ENCODE measurements at places on chromosomes 1 and 21. TPM values are rescaled to one million over a fixed set of nuclear protein-coding genes. Genes with fewer than 3 reads are reported as not detected.

The ADGRB2 gene
- total RNA-seq, result 1.1 TPM

The CACNA1S gene
- 223 TPM for total RNA-seq

The IFI44L gene
- 5.6 TPM for total RNA-seq

The PPIAL4G gene
- total RNA-seq, result not detected

The PLA2G2D gene
- total RNA-seq, result not detected

The UMODL1 gene
- not detected for total RNA-seq

The DYRK3 gene
- total RNA-seq, result 0.57 TPM

The PADI3 gene
- total RNA-seq, result 0.09 TPM

The GRHL3 gene
- total RNA-seq, result not detected

The FCRLA gene
- 0.90 TPM for total RNA-seq

The C4BPA gene
- total RNA-seq, result not detected

The MRPL55 gene
- total RNA-seq, result 37.2 TPM

The FOXD3 gene
- total RNA-seq, result 0.64 TPM

The CRABP2 gene
- 0.71 TPM for total RNA-seq

The RGS2 gene
- total RNA-seq, result 3.8 TPM

The TCHH gene
- total RNA-seq, result not detected

The NUCKS1 gene
- total RNA-seq, result 152 TPM

The SPRR2B gene
- total RNA-seq, result not detected

The SHISA4 gene
- 126 TPM for total RNA-seq

The GJC2 gene
- total RNA-seq, result 0.57 TPM

The WDR64 gene
- total RNA-seq, result not detected

The TEDDM1 gene
- total RNA-seq, result not detected

The OR14K1 gene
- total RNA-seq, result not detected

The PDZK1 gene
- not detected for total RNA-seq

The MAGI3 gene
- total RNA-seq, result 3.3 TPM

The GOLT1A gene
- total RNA-seq, result not detected

The EPHX1 gene
- total RNA-seq, result 95.8 TPM

The RNU1-4 gene
- total RNA-seq, result 1,264 TPM

The PKP1 gene
- total RNA-seq, result 1.2 TPM

The PANK4 gene
- total RNA-seq, result 29.5 TPM

The CYYR1 gene
- total RNA-seq, result 8.3 TPM

The LSS gene
- 29.7 TPM for total RNA-seq

The S100A7 gene
- total RNA-seq, result not detected

The ITGB2 gene
- 11.7 TPM for total RNA-seq

The ENO1 gene
- total RNA-seq, result 244 TPM

The IFI6 gene
- 7.8 TPM for total RNA-seq

The MAP3K21 gene
- 0.24 TPM for total RNA-seq

The KRTAP10-2 gene
- not detected for total RNA-seq

The GJA5 gene
- 4.9 TPM for total RNA-seq

The SLFNL1 gene
- total RNA-seq, result 0.23 TPM

The RPTN gene
- total RNA-seq, result not detected

The RAD54L gene
- not detected for total RNA-seq

The TMEM79 gene
- total RNA-seq, result 0.69 TPM

The LEPR gene
- 6.3 TPM for total RNA-seq

Data from psoas muscle (tissue), 8 donors.